ENCODE measurements at places on chromosomes 12 and 14.
A peak's percentile ranks its signal among the peaks of the same experiment; 100 is the strongest.

DNA sequence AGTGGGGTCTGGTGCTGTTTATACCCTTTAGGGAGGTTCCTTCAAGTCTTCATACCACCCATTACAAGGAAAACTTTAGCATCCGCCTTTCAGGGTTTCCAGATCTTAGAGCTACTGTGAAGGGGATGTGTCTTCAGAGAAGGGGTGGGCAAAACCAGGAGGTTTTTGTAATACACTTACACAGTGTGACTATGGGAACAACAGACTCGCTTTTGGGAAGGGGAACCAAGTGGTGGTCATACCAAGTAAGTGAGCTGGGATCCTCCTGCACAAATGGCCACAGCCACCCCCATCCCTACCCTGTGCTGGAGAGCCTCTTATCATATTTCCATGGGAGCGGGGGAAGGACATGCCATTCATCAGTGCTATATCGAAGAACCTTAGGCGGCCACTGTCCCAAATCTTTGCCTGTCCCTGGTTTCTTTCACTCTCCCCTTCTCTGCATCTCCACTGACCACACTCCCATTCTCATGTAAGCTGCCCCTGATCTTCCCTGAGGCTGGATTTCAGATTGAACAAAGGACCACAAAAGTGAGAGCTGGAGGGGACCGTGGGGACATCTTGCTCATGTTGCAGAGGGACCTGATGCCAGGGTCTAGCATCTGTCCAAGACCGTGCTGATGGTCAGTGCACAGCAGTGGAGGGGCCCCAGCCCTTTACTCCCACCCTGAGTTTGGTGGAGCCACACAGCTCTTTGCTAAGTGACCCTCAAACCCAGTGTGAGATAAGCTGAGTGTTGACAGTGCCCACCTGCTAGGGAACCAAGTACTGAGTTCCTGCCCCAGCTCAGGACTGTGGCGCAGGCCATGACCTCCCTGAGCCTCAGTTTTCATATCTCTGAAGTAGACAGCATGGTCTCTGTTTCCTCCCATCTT, 51.4 kb downstream of the DAD1 start:
- DNase-seq: no peak

- DNase-seq: no peak
These were observed 310 bp downstream of the BICDL1 start for GRCh38 chr12:119989361-119989730.

- no peak for DNase-seq
These were observed 140.9 kb downstream of the TGFB3 start for GRCh38 chr14:75840911-75841310.

- DNase-seq: no peak
These were observed 23.0 kb upstream of the GXYLT1 start for GRCh38 chr12:42167711-42168110.

GRCh38 chr12:62123721-62124203, 136.4 kb upstream of the USP15 start:
- peak; percentile 15 for DNase-seq

GRCh38 chr12:79127271-79127751, 262.7 kb downstream of the SYT1 start:
- no peak for DNase-seq

DNA sequence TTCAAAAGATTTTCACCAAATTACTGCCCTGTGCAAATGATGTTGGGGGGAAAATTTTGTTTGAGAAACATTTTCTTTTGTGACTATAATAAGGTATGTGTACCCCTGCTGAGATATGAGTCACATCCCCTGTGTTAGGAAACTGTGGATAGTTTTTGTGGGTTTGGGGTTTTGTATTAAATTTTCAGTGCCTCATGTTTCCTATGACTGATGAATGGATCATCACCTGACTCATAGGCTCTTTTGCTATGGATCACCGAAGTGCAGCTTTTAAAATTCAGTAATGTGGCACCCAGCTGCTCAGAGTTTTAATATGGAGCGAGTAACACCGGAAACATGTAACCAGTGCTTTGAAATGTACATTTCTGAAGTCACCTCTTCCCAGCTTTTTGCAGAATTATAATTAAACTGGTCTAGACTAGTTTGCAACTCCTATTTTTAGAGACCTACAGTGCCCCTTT, 167.4 kb upstream of the HMGA2 start:
- DNase-seq: no peak

DNA sequence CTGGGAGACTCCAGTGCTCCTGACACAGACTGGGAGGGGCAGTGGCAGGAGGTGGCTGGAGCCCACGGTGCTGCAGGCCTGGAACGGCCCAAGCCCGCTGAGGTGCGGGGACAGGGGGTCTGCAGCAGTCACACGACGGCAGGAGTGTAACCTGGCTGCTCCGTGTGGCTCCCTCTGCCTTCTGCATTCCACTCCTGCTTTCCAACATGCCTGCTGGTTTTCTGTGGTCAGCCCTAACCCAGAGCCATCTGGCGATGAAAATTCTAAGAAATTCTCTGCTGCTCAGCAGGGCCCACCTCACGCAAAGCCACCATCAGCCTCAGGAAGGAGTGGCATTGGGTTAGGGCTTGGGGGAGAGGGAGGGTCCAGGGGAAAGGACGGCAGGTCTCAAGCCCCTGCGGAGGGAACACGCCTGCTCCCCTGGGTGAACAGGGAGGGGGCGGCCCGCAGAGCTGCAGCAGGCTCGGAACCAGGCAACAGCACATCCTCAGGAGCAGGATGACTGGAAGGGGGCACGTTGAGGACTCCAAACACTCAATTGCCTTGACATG, 5.0 kb upstream of the FBRSL1 start:
- DNase-seq: no peak

- DNase-seq: no peak
These were observed 213.4 kb downstream of the VRK1 start for GRCh38 chr14:97010491-97011160.

DNA sequence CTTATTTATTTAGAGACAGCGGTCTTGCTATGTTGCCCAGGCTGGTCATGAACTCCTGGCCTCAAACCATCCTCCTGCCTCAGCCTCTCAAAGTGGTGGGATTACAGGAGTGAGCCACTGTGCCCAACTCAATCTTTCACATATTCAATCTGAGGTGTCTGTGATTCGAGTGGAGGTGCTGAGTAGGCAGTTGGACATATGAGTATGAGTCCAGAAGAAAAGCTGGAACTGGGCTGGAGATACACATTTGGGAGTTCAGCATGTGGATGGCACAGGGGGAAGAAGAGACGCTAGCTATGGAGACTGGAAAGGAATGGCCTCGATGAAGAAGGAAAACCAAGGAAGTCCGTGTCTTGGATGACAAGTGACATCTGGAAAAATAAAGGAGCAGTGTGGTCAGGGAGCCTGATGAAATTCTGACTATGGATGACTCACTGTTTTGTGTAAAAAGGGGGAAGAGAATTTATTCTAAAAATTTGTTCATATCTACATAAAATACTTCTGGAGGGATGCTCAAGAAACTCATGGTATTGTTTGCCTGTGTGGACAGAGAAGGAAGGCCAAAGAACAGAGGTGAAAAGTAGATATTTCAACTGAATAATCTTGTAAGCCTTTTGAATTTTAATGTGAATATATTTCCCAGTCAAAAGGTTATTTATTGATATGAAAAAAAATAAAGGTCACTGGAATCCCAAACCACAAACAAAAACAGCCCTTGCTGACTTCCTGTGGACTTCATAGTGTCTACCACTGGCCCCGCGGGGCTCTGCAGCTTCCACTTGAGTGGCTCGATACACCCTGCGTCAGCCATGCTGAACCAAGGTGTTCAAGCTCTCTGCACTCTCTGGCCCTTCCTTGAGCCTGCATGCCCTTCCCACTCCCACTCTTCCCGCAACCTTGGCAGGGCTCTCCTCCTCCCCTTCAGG, 8.9 kb upstream of the LTA4H start:
- DNase-seq: no peak

- DNase-seq: no peak
These were observed 241.7 kb downstream of the ZFP36L1 start for GRCh38 chr14:68551045-68551683.

- DNase-seq: no peak
These were observed 55.1 kb downstream of the TTC6 start for GRCh38 chr14:37650356-37651037.

DNA sequence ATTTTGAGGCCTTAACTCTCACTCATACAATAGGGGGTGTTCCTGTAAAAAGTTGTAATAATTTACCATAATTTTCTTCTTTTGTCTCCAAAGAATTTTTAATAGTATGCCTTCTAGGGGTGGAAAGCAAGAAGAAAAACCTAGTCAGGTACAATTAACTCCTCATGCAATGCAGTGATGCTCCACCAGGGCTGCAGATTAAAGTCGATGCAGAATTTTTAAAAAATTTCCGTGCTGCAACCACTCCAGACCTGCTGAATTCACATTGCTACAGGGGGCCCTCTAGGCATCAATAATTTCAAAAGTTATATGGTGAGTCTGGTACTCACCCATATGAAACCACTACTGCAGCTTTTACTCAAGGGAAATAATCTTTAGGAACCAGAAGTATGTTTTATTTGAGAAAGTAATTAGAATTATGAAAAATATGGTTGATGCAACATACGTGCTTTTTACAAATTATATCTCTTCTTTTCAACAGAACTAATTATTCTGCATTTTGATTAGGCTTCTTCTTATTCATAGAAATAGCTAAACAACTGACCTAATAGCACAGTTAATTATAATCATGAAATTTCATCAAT, 353.2 kb downstream of the BCAT1 start:
- DNase-seq: no peak

DNA sequence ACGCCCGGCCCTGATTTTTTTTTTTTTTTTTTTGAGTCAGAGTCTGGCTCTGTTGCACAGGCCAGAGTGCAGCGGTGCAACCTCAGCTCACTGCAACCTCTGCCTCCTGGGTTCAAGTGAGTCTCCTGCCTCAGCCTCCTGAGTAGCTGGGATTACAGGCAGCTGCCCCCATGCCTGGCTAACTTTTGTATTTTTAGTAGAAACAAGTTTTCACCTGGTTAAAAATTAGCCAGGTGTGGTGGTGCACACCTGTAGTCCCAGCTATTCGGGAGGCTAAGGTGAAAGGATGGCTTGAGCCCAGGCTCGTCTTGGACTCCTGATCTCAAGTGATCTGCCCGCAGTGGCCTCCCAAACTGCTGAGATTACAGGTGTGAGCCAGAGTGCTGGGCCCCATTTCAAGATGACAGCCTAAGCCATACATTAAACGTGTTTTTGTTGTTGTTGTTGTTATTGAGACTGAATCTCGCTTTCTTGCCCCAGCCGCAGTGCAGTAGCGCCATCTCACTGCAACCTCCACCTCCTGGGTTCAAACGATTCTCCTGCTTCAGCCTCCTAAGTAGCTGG, 42.7 kb upstream of the EAPP start:
- no peak for DNase-seq

- DNase-seq: no peak
These were observed 931.2 kb downstream of the NRXN3 start for GRCh38 chr14:79101388-79101787.

DNA sequence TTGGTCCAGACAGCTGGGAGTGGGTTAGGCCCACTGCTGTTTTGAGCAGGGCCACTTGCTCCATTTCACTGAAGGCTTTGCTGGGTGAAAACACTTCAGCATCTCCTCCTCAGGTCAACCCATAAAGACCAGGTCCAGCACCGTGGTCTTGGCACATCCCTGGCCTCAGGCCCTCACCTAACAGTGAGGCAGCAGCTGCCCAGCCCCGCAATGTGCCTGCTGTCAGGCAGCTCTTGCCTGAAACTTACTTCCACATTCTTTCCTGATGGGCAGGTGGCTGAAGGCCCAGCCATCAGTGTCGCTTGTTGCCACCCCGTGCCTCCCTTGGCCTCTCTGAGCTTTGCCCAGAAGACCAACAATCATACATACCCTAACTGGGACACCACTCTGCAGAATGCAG, 54.4 kb downstream of the ANAPC7 start:
- no peak for DNase-seq
